ENCODE measurements at places on chromosomes 5 and 9. TPM values are rescaled to one million over a fixed set of nuclear protein-coding genes. Genes with fewer than 3 reads are reported as not detected.

Gene SMIM32
- not detected for polyA plus RNA-seq

Gene PPP1R2B
- polyA plus RNA-seq: not detected

Gene PIGO
- 13.0 TPM for polyA plus RNA-seq

Gene CA9
- polyA plus RNA-seq: 0.42 TPM

Gene PGGT1B
- polyA plus RNA-seq: 17.8 TPM

Gene NDUFS4
- 114 TPM for polyA plus RNA-seq

Gene ST8SIA4
- 7.4 TPM for polyA plus RNA-seq

Gene ITGA1
- 22.7 TPM for polyA plus RNA-seq

Gene HSPB3
- 127 TPM for polyA plus RNA-seq

Gene INSL6
- 0.17 TPM for polyA plus RNA-seq

Gene CXCL14
- 26.2 TPM for polyA plus RNA-seq

Gene INSL4
- not detected for polyA plus RNA-seq

Gene PCDHGB2
- polyA plus RNA-seq: 2.0 TPM

Gene MEGF9
- 12.1 TPM for polyA plus RNA-seq

GRCh38 chr9:89814340-89815040 lies 209.7 kb downstream of the GADD45G start:
- DNase-seq: peak; percentile 67

- no peak for DNase-seq
These were observed 532.5 kb downstream of the KIF4B start for GRCh38 chr5:155546075-155546474.

DNA sequence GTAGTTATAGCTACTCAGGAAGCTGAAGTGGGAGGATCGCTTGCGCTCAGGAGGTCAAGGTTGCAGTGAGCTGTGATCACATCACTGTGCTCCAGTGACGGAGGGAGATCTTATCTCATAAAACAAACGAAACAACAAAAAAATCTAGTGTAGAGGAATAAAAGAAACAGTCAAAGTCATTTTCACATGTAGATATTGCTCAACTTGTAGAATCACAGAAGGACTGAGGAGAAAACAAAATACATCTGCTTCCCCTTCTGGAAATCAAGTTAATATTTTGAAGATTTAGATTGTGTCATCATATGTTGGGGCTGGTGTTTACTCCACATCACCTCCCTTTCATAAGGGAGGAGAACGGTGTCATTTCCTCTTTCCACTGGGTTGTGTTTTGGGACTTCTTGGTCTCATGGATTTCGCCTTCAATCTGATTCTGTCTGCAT lies 8.2 kb upstream of the SLC46A2 start:
- no peak for DNase-seq

DNA sequence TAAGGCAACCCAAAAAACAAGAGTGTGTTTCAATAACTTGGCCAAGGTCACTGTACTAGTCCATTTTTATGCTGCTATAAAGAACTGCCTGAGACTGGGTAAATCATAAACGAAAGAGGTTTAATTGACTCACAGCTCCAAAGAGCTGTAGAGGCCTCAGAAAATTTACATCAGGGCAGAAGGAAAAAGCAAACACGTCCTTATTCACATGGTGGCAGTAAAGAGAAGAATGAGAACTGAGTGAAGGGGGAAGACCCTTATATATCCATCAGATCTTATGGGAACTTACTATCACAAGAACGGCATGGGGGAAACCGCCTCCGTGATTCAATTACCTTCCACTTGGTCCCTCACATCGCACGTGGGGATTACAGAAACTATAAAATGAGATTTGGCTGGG lies 64.3 kb upstream of the CAMK4 start:
- DNase-seq: no peak

DNA sequence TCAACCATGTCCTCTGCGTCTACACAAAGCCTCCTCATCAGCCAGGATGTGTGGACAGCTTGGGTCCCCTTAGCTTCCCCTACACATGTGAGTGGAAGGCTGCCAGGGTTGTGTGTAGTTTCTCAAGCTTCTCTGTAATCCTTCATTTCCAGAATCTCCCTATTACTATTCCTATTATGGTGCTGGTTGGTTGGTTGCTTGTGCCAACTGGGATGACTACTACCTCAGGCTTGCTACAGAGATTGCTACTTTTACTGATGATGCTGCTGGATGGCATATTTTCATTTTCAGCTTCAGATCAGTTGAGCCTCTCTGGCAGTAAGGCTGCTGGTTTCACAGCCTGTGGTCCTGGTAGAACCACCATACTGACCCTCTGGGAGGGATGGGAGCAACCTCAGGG lies 39.9 kb downstream of the ATG10 start:
- no peak for DNase-seq

DNA sequence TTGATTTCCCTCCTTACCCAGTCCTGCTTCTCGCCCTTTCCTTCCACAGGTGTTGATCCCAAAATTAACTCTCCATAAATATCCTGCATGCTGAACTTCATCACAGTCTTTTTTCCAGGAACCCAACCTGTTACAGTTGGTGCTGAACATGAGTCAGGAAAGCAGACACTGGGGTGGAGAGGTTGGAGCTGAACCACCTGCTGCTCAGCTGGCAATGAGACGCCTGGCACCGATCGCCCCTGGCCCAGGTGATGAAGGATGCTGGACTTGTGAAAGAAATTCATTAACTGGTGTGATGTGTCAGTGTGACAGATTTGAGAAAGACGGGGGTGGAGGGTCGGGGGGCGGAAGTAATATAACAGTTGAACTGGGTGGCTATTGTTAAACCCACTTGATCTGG lies 30.6 kb downstream of the CPLX2 start:
- DNase-seq: no peak

DNA sequence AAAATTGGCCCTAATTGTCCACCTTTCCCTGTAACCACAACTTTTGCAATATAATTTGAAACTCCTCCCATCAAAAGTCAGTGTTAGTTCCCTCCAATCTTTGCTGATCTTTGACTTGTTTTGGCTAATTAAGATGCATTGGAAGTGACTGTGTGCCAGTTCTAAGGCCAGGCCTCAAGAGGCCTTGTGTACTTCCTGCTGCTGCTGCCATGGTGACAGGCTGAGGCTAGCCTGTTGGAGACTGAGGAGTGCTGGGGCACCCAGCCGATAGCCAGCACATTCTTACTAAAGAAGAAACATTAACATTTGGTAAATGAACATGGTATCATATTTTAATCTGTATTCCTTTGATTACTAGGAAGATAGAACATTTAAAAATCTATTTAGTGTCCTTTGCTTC lies 86.5 kb downstream of the SREK1 start:
- no peak for DNase-seq

DNA sequence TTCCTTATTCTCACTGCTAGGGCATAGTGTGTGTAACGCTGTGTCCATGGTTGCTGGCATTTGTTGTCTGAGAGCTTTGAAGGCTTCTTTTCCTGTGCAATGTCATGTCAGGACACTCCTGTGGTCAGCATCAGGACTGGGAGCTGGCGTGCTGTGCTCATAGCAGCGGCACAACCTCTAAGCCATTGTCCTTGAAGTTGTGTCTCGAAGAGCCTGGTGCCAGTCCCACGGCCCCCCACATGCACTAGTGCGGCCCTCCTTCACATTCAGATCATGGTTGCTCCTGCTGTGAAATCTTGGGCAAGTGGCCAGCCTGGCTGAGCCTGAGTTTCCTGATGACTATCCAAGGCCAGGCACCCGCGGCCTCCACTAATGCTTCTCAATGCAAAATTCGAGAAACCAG lies 32.4 kb downstream of the PDZD2 start:
- no peak for DNase-seq

GRCh38 chr5:174243904-174244303 lies 198.4 kb downstream of the NSG2 start:
- DNase-seq: no peak

- no peak for DNase-seq
These were observed 44.7 kb upstream of the ERCC6L2 start for GRCh38 chr9:95830768-95831167.

- DNase-seq: peak; percentile 4
These were observed 38.9 kb downstream of the AGTPBP1 start for GRCh38 chr9:85702726-85703289.

GRCh38 chr5:89871906-89872305 lies 537.6 kb downstream of the CETN3 start:
- DNase-seq: no peak

DNA sequence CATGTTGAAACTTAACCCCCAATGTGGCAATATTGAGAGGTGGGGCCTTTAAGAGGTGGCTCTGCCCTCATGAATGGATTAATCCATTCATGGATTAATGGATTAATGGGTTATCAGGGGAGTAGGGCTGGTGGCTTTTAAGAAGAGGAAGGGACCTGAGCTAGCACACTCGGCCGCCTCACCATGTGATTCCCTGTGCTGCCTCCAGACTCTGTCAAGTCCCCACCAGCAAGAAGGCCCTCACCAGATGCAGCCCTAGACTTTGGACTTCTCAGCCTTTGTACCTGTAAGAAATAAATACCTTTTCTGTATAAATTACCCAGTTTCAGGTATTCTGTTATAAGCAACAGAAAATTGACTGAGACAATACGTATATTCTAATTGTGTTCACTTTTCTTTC lies 272.2 kb upstream of the DMRT1 start:
- DNase-seq: no peak

- no peak for DNase-seq
These were observed 52.0 kb upstream of the KLF4 start for GRCh38 chr9:107541523-107541922.

DNA sequence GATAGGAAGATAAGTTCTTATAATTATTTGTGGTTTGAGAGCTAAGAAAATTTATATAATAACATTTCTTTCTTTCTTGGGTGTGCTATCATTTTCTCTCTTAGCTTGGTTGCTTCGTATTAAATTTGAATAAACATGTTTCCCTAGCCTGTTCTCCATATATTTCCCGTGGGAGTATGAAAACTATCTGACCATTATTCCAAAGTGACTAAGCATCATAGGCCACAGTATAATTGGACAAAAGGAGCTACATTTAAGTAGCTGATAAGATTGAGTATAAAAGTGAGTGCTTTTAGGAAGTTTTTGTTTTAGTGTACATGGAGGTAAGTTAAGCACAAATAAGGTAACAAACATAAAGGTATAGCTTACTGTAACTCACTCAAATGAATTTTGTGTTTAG lies 8.4 kb upstream of the OSMR start:
- DNase-seq: no peak

- DNase-seq: no peak
These were observed 59.5 kb upstream of the GNE start for GRCh38 chr9:36317766-36318165.

DNA sequence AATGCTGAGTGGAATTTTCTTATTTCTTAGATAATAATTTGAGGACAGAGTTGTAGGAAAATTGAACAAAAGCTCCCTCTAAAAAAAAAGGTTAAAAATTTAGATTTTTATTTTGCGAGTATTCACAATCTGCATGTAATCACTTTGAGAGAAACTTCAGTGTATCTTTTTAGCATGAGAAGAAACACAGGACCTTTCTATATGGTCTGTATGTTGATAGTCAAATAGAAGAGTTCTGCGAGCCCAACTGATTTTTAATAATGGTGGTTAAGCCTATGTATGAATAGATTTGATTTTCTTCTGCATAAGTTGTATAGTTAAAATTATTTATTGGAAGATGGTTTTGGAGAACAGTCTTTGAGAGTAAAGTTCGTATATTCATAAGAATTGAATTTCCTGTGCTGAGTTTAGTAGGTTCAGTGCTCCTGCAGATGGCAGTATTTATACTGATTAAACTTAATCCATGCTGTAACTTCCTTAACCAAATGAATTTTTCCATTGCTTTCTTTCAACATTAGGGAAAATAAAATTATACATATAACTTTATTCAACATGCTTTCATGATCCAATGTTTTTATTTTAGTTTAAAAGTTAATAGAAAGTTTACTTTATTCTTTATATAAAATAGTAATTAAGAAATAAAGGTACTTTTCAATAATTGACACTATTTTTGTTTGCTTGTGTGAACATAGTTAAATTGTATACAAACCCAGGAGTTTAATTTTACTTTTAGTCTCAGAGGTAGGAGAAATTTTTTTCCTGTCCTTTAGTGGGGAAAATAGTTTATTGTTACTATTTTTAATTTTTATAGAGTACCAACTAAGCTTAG lies 19.6 kb downstream of the TCERG1 start:
- DNase-seq: no peak

- peak; percentile 50 for DNase-seq
These were observed 5.6 kb downstream of the AMBP start for GRCh38 chr9:114072184-114073140.

DNA sequence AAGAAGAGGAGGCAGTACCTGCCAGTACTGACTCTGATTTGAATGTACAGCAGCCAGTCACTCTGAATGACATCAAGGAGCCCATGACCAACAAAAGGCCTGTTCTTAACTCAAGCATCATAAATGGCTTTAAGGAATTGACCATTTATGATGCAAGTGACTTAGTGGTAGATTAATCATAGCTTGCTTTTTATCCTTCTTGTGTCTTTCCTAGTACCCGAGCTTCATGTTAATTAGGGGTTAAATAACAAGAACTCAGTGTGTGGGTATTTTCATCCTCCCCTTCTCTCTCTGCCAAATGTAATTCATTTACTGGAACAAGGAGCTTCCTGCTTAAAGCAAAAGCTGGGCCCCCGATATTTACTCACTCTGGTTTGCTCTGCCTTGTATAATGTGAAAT lies 146.5 kb downstream of the UNC13B start:
- no peak for DNase-seq

All from muscle of back (tissue), 13 donors.